Lung (tissue), 17 donors: ENCODE measurements at places on chromosomes 5 and 9. TPM values are rescaled to one million over a fixed set of nuclear protein-coding genes. Genes with fewer than 3 reads are reported as not detected.

The UNC5A gene
- total RNA-seq: 0.40 TPM

The IL4 gene
- total RNA-seq: not detected

The NDUFS4 gene
- 45.7 TPM for total RNA-seq

The CTNND2 gene
- total RNA-seq: 1.1 TPM

The PCDHGA1 gene
- 0.57 TPM for total RNA-seq

The RABL6 gene
- total RNA-seq: 36.4 TPM

- no peak for DNase-seq
- H3K4me1 ChIP-seq: peaks cover 21% of the 10 kb centered on the region
- H3K36me3 ChIP-seq: peaks cover 6% of the 10 kb centered on the region
- no peak overlapping the region for H3K27ac ChIP-seq
- no peaks in the 10 kb centered on the region for H3K27me3 ChIP-seq
Observed at GRCh38 chr9:130583271-130583670, 3.9 kb downstream of the FUBP3 start.

DNA sequence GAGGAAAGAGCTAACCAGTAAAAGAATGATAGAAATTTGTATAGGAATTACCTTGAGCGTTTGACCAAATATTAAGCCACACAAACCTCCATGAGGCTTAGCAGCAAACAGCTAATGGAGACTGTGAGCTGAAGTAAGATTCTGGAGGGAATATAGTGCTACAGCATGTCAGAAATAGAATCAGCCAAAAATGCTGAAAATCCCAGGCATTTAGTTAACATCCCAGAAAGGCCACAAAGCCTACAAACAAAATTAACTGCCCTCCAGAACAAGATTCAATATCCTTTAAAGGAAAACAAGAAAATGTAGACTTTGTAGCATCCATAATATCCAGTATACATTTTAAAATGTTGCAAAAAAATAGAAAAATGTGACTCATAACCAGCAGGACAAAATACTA, 257.8 kb upstream of the TUSC1 start:
- no peaks in the 10 kb centered on the region for H3K27me3 ChIP-seq
- DNase-seq: no peak
- H3K27ac ChIP-seq: no peak overlapping the region
- H3K4me3 ChIP-seq: no peak overlapping the region

DNA sequence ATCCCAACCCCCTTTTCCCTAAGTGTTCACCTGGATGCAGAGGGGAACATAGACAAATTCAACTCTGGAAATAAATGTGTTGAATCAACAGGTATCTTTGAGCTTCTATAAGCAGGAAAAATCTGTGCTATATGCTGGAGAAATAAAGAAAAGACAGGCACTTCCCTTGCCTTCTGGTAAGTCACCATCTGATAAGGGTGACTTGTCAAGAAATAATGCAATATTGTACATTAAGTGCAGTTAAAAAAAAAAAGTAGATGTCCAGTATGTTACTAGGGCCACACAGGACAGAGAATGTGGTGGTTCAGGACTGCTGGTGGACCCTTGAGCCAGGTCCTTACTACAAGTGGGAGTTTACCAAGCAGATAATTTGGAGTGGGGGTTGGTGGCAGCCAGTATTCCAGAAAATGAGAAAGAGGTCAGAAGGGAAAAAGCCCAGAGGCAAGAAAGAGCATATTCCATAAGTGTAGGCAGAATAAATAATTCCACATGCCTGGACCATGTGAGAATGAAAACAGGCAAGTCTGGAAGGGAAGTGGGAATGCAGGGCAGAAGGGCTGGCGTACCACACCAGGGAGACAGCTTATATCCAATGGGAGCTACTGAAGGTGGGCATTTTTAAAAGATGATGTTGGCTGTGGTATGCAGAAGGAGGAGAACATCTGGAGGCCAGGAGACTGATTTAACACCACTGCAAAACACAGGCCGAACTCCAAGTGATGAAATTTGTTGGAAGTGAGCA, 209.9 kb downstream of the SEMA5A start:
- H3K4me1 ChIP-seq: peaks cover 9% of the 10 kb centered on the region
- H3K27me3 ChIP-seq: no peaks in the 10 kb centered on the region
- H3K4me3 ChIP-seq: no peak overlapping the region
- no peak overlapping the region for H3K27ac ChIP-seq
- DNase-seq: no peak

DNA sequence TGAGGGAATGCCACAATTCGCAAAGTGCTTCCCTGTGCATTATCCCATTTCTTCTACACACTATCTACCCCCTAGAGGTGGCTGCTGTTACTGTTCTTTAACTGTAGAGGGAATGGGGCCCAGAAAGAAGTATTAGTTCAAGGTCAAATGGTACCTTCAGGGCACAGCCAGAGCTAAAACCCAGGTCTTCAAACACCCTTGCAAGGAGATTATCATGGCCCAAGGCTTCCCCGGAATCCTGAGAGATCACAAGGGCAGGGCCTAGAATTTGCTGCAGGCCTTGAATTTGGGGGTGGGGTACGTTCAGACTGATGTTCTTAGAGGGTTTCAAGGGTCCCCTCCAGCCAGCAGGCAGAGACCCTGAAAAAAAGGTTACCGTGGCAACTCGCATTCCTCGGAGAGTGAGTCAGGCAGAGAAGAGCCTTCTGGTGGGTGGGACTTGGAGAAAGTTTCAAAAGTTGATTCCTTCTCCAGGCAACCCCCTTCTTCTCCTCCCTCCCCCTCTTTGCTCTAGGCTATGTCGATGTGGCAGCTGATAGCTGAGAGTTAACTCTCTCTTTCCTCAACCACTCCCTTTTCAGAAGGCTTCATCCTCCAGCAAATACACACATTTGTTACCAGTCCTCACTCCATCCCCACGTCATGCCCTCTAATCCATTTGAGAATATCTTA, 1.9 kb downstream of the SPARC start:
- DNase-seq: peak; percentile 94
- H3K27ac ChIP-seq: peak overlapping the region; percentile 92
- peaks cover 35% of the 10 kb centered on the region for H3K4me1 ChIP-seq
- peak overlapping the region; percentile 81 for H3K4me3 ChIP-seq
- peaks cover 17% of the 10 kb centered on the region for H3K36me3 ChIP-seq
- H3K27me3 ChIP-seq: no peaks in the 10 kb centered on the region

DNA sequence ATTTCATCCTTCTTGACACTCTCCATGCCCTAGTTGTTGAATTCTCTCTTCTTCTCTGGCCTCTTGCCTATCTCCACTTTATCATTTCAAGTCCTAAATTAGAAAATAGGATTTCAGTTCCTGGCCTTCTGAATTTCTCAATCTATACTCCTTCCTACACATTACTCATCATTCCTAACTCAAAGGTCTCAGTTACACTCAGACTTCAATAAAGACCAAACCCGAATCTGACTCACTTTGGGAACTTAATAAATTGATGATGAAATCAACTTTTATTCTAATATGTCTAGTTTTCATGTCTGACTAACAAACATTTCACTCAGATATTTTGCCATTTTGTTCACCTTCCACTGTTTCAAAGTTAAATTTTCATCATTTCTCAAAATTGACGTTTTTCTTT, 113.6 kb upstream of the TSLP start:
- H3K4me3 ChIP-seq: no peak overlapping the region
- no peaks in the 10 kb centered on the region for H3K27me3 ChIP-seq
- DNase-seq: no peak
- no peaks in the 10 kb centered on the region for H3K4me1 ChIP-seq

- peak; percentile 41 for DNase-seq
- no peaks in the 10 kb centered on the region for H3K4me1 ChIP-seq
- no peak overlapping the region for H3K4me3 ChIP-seq
- no peak overlapping the region for H3K27ac ChIP-seq
- H3K27me3 ChIP-seq: peaks cover 37% of the 10 kb centered on the region
Observed at GRCh38 chr5:181121675-181122561, 9.1 kb downstream of the OR2V1 start.

DNA sequence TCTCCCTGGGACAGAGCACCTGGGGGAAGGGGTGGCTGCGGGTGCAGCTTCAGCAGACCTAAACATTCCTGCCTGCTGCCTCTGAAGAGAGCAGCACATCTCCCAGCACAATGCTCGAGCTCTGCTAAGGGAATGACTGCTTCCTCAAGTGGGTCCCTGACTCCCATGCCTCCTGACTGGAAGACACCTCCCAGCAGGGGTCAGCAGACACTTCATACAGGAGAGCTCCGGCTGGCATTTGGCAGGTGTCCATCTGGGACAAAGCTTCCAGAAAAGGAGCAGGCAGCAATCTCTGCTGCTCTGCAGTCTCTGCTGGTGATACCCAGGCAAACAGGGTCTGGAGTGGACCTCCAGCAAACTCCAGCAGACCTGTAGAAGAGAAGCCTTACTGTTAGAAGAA, 77.2 kb downstream of the SLCO6A1 start:
- DNase-seq: peak; percentile 0
- no peak overlapping the region for H3K27ac ChIP-seq
- H3K27me3 ChIP-seq: no peaks in the 10 kb centered on the region
- H3K4me3 ChIP-seq: no peak overlapping the region

- H3K4me1 ChIP-seq: no peaks in the 10 kb centered on the region
- DNase-seq: no peak
- no peak overlapping the region for H3K27ac ChIP-seq
- no peak overlapping the region for H3K4me3 ChIP-seq
- no peaks in the 10 kb centered on the region for H3K36me3 ChIP-seq
Observed at GRCh38 chr5:127297348-127298035, 6.9 kb downstream of the MEGF10 start.

DNA sequence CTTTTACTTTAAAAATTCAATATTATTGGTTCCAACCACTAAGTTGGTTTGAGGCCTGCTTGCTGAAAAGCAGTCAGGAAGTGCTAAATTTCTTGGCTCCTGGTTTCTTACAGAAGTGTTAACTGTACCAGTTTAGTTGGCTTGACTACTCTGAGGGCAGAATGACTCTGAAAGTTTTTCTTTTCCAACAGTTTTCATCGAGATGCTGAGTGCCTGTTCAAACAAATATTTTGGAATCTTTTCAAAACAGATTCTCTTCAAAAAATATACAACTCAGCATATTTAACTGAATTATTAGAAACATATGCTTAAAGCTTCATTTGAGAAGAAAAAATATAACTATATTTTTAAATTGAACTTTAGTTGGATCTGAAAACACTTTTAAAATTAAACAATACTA, 37.0 kb downstream of the SLC38A9 start:
- H3K36me3 ChIP-seq: no peaks in the 10 kb centered on the region
- H3K27ac ChIP-seq: no peak overlapping the region

DNA sequence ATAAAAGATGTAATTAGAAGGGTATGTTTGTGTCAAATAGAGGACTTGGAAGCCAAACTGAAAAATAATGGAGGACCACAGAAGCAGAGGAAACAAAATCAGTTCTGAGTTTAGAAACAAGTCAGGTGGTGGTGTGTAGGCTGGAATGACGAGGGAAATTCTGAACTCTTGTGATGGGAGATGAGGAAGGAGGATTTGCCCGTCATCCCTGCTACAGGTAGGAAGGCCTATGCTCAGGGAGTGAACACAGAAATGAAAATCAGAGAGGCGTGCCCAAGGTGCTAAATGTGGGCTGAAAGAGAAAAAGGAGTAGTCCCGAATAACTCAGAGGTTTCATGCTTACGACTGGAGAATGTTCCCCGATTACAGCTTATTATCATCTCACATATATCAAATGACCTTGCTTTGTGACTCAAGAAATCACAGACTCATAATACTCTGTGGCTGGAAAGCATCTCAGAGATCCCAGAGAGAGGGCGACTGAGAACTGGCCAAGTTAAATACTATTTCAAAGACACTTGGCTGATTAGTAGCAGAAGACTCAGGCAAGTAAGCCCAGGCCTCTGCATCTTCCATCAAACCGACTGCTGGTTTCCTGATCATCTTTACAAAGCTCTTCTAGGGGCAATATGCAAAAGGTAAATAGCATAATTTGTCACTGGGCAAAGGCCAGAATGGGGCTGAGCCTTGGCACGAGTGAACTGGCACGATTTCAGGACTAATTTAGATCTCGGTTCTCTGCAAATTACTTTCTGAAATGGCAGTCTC, 126.0 kb downstream of the SUSD1 start:
- peaks cover 21% of the 10 kb centered on the region for H3K4me1 ChIP-seq
- no peaks in the 10 kb centered on the region for H3K27me3 ChIP-seq
- no peak for DNase-seq
- H3K36me3 ChIP-seq: no peaks in the 10 kb centered on the region
- no peak overlapping the region for H3K27ac ChIP-seq

DNA sequence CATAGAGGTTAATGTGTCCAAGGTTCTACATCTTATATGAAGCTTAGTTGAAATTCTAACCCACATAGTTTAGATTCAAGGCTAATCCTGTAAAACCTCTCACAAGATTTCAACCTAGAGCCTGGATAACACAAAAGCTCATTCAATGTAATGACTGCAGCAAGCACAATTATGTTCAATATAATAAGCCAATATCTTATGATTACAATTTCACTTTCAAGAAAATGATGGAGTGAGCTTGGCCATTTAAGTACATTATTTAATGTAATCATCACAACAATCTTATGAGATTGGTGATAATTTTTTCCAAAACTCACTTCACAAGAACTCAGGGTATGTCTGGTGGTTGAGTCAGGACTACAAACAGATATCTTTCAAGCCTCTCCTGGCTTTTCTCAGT, 1140.8 kb upstream of the WWC1 start:
- no peak overlapping the region for H3K27ac ChIP-seq
- no peaks in the 10 kb centered on the region for H3K36me3 ChIP-seq
- no peaks in the 10 kb centered on the region for H3K4me1 ChIP-seq
- no peak overlapping the region for H3K4me3 ChIP-seq
- DNase-seq: no peak

DNA sequence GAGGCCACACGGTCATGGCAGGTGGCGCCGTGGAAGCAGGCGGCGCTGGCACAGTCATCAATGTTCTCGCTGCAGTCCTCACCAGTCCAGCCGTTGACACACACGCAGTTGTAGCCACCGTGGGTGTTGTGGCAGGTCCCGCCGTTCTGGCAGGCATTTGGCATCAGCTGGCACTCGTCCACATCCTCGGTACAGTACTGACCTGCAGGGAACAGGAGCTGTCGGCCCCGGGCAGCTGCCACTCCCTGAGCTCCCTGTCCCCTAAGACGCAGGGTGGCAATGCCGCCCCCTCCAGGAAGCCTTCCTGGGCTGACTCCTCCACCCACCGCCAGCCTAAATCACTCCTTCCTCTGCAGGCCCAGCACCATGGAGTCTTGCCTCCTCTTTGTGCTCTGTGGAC, 27.2 kb downstream of the NOTCH1 start:
- peaks cover 24% of the 10 kb centered on the region for H3K4me1 ChIP-seq
- H3K4me3 ChIP-seq: no peak overlapping the region
- peaks cover 4% of the 10 kb centered on the region for H3K36me3 ChIP-seq

DNA sequence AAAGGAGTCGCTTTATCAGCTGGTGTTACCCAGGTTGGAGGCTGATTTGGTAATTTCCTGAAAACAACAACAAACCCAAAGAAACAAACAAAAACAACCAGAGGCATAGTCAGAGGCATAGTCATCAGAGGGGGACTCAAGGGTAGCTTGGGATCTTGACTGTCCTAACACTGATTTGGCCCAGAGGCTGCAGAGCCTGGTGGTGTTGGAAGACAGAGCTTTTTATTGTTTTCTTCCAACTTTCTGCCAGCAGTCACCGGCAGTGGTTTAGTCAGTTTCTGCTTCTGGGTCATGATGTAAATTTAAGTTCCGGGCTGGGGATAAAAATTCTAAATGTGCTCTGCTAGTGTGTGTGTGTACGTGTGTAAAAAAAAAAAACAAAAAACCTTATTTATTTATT, 23.5 kb upstream of the NKX2-5 start:
- H3K27ac ChIP-seq: no peak overlapping the region
- H3K36me3 ChIP-seq: no peaks in the 10 kb centered on the region
- DNase-seq: no peak
- H3K4me3 ChIP-seq: no peak overlapping the region
- peaks cover 7% of the 10 kb centered on the region for H3K27me3 ChIP-seq
